ENCODE measurements at places on chromosomes 12 and 14. TPM values are rescaled to one million over a fixed set of nuclear protein-coding genes. Genes with fewer than 3 reads are reported as not detected.

KLRB1 gene
- total RNA-seq = not detected

C1QL4 gene
- 0.55 TPM for total RNA-seq

DNA sequence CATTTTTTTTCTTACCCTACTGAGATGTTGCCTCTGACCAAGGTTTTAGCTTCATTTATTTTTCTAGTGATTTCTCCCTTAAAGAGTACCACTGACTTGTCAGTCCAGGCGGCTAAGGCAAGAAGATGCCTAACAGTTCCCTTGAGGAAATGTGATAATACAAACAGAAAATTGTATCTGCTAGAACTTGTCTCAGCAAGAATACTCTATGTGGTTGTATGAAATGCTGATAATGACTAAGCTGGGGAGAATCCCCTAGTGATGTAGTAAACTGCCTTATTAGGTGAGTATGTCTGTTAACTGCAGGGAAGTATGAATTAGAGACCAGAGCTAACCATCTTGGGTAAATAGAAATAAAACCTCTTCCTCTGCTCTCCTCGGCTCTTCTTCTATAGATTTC, 6.7 kb downstream of the C12orf54 start:
- no peak for DNase-seq

GRCh38 chr14:61474701-61475100, 153.3 kb downstream of the PRKCH start:
- no peak for DNase-seq

DNA sequence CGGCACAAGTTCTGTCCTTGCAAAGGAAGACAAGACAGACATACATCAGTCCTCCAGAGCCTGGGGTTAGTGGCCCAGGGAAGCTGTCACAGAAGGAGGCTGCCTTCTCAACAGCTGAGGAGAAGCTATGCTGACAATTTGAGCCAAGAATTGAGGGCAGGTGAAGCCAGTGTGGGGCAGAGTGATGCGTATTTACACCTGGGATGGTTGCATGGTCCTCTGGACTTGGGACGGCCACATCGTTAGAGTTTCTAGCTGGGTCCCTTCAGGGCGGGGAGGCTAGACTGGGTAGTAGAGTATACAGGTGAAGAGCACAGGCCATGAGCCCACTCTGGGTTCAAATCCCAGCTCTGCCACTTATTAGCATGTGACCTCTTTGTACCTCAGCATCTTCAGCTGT, 16.5 kb downstream of the KRT85 start:
- no peak for DNase-seq

DNA sequence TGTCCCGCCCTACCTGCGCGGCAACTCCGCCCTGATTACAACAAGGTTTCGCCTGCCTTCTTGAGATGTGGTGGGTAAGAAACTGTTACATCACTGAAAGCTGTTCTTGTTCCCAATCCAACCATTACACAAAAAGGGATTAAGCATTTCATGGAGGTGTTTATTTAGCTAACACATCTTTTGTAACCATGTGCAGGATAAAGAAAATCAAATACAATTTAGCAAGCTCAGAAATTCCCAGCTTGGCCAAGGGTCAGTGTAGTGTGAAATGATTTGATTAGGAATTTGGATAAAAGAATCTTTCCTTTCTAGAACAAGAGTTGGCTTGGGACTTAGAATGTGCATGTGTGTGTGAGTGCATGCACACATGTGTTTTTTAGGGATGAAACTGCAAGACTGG, 6.3 kb downstream of the FOXN4 start:
- no peak for DNase-seq

- DNase-seq = no peak
Measured at GRCh38 chr12:27449893-27450534, 3.5 kb downstream of the SMCO2 start.

- DNase-seq = no peak
Measured at GRCh38 chr14:61385002-61385685, 63.8 kb downstream of the PRKCH start.

GRCh38 chr14:104386151-104386841, 193.3 kb upstream of the C14orf180 start:
- DNase-seq = no peak

- no peak for DNase-seq
Measured at GRCh38 chr12:54384591-54385041, at the start of gene ZNF385A. TSS of gene ZNF385A (minus strand) at chr12:54384733. CDS start at chr12:54384514, 219 bp downstream.

DNA sequence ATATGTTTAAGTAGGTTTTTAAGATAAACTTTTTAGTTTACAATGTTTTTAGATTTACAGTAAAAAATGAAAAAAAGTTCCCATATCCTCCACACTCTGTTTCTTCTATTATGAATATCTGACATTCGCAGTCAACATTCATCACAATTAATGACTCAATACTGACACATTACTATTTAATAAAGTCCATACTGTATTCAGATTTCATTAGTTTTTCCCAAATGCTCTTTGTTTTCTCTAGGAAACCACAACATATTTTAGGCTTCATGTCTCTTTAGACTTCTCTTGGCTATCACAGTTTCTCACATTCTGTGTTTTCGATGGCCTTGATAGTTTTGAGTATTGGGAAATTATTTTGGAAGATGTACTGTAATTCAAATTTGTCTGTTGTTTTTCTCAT, 399.8 kb downstream of the SLC6A15 start:
- DNase-seq = no peak

- DNase-seq = no peak
Measured at GRCh38 chr12:97274386-97274785, 188.2 kb upstream of the RMST start.
